ENCODE measurements at places on chromosomes 2 and 18.

DNA sequence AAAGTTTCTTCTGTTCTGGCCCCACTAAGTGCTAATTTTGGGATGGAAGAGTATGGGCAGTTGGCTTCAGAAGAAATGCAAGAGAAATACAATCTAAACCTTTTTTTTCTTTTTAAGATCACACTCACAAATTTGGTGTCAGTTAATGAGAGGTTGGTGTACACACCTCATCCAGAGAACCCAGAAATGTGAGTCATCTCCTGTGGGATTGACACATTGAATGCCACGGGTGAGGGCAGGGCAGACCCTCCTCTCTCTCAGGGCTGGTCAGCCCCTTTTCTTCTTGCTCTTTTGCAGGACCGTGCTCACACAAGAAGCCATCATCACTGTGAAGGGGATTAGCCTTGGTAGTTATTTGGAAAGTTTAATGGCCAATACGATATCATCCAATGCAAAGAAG is 19.2 kb downstream of the PRELID3A start:
- DNase-seq: no peak

DNA sequence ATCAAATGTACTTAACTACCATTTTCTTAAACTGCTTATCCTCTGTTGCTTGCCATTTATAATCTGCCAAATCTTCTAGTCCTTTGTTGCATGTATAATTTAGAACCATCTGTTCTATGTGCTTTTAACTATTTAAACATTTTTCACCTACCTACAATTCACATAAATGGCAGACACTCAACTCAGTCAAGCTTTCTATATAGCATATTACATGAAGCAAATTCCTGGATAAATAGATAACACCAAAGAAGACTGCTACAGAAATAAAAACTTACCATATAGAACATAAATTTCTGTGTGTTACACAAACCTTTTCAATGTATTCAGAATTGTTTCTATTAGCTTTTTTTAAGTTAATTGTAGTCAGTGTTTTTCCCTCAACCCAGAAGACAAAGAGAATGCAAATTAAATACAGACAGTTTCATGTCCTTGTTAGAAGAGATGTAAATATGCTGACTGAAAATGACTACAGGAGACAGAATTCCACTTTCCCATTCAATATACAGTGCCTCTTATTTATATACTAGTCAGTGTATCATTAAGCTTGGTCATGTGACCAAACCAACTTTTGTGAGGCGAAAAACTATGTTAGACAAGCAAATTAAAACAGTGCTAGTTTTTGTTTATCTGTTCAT is 2.6 kb downstream of the BAZ2B start:
- DNase-seq: no peak

GRCh38 chr18:46297621-46298020 is 193.4 kb downstream of the HAUS1 start:
- no peak for DNase-seq

- DNase-seq: peak; percentile 37
Measured at GRCh38 chr2:100610381-100610831, 47.6 kb downstream of the PDCL3 start.

- no peak for DNase-seq
Measured at GRCh38 chr2:54531558-54531957, 75.4 kb downstream of the SPTBN1 start.

DNA sequence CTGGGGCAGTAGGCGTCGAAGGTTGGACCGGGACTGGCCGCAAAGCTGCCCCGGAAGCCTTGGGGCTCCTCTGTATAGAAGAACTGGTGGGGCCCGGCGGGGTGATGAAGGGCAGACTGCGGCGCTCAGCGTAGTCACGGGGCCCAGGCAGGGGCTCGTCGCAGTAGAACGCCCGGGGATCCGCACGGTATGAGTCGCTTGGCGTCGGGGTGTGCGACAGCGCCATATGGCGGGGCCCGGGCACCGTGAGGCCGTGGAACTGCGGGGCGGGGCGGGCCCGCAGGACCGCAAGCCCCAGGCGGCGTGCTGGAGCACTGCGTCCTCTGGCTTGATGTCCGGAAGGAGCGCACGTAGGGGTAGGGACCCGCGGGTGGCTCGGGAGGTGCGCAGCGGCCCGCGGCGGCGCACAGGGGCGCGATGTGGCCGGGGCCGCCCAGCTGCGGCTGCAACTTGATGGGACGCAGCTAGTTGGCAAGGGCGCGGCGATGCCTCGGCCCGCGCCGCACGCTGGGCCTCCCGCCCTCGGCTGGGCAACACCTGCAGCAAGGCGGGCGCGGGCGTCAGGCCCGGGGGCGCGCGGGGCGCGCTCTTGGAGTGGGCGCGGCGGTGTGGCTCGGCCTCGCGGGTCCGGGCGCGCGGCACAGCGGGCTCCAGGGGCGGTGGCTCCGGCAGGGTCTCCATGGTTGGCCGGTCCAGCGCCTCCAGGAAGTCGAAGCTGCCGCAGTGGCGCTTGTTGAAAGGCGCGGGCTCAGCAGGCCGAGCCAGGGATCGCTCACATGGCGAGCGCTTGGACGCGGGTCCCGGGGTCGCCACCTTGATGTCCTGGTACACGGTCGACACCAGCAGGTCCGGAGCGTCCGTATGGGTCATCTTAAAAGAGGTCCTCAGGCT is 251.4 kb downstream of the ANKRD30B start:
- no peak for DNase-seq

GRCh38 chr2:172109256-172109987 is 6.7 kb upstream of the DLX2 start:
- no peak for DNase-seq

GRCh38 chr2:163491850-163492249 is 244.0 kb downstream of the FIGN start:
- DNase-seq: no peak

- no peak for DNase-seq
Measured at GRCh38 chr2:73295751-73296400, 2.5 kb upstream of the EGR4 start.

DNA sequence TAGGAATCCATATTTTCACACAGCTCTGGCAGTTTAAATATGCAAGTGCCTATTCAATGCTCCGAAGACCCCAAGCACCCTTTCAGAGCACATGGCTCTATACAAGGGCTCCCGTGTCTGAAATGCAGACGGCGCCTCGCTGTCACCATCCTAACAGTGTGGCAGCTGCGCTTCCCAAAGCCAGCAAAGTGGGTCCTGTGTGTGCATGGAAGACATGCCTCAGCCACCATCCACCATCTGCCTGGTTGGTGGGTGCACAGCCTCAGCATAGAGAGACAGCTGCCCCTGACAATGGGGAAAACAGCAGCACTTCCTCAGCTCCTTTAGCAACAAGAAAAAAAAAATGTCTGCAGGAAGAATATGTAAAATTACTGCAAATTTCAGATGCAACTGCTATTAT is 218.1 kb downstream of the SP3 start:
- DNase-seq: no peak

GRCh38 chr2:98911376-98912154 is 24.5 kb downstream of the CRACDL start:
- DNase-seq: no peak

GRCh38 chr2:133177196-133177595 is 391.1 kb downstream of the NCKAP5 start:
- no peak for DNase-seq

- DNase-seq: no peak
Measured at GRCh38 chr2:236065314-236066160, 102.6 kb downstream of the GBX2 start.

- DNase-seq: no peak
Measured at GRCh38 chr2:238616681-238617080, 190.0 kb downstream of the ASB1 start.

- DNase-seq: no peak
Measured at GRCh38 chr2:197072533-197072932, 146.0 kb upstream of the PGAP1 start.

DNA sequence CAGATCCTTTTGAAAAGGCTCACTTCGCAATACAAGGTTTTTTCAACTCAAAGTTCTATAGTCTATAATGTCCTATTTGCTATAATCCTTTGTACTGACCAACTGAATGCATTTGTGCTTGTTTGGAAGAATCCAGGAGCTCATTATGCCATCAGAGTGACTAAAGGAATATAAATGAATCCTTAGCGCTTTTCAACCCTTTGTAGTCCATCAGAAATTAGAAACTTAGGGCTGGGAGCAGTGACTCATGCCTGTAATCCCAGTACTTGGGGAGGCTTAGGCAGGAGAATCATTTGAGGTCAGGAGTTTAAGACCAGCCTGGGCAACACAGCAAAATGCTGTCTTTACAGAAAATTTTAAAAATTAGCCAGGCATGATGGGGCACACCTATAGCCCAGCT is 330.2 kb upstream of the CHAC2 start:
- no peak for DNase-seq

GRCh38 chr2:11753886-11754699 is 7.7 kb downstream of the LPIN1 start:
- no peak for DNase-seq

DNA sequence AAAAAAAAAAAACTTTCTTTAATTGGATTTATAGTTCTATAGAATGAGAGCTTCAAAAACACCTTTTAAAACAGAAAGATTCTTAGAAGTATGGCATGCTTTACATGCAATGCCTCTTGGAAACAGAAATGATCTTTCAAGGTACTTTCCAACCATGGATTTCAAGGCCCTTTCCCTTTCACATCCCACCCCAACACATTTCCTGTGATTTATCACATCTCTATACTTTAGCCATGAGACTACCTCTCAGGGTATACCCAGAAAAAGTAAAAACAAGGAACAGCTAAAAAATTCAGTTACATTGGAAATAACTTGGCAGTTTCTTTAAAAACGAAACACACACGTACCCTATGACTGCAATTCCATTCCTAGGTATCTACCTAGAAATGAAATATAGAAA is 15.2 kb downstream of the RNU4ATAC start:
- DNase-seq: no peak

GRCh38 chr2:238635647-238636051 is 208.9 kb downstream of the ASB1 start:
- DNase-seq: no peak

DNA sequence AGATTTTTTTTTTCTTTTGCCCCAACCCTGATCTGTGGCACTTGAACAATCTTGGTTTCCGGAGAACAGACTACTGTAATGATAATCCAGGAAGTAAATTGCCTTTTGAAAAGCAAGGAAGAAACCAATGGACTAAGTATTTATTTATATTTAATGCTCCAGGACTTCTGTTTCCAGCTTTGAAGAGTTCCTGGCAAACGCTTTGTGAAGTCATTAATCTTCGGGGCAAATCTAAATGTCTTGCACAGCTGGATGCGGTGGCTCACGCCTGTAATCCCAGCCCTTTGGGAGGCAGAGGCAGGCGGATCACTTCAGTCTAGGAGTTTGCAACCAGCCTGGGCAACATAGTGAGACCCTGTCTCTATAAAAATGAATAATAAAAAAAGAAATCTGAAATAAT is 135.1 kb upstream of the GATA6 start:
- DNase-seq: no peak

DNA sequence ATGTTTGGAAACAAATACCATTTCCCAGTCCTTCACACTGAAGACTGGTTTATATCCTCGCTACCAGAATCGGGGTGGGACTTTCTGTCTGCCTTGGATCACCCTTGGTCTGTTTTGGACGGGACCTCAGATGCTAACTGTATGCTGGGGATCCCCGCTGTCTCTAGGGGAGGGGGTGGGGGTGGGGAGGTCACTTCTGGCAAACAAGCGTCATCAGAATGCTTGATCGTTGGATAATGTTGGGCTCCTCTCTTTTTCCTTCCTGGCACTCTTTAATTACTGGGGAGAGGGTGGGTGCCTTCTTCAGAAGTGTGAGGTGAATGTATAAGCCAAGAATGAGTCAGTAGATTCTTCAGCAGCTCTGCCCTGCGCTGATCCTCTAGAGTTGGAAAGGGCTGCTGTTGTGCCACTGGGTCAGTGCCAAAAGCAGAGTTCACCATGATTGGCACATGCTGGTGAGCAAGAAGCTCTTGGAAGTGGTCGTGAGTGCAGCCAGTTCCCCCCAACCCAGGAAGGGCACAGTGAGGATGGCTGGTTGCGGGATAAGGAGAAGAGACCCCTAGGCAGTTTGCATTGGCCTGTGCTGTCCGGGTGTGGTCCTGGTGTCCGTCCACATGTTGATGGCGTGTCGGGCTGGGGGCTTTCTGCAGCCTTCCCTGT is 32.2 kb downstream of the DGKD start:
- DNase-seq: no peak

- DNase-seq: no peak
Measured at GRCh38 chr2:48812416-48812815, 56.9 kb upstream of the LHCGR start.

DNA sequence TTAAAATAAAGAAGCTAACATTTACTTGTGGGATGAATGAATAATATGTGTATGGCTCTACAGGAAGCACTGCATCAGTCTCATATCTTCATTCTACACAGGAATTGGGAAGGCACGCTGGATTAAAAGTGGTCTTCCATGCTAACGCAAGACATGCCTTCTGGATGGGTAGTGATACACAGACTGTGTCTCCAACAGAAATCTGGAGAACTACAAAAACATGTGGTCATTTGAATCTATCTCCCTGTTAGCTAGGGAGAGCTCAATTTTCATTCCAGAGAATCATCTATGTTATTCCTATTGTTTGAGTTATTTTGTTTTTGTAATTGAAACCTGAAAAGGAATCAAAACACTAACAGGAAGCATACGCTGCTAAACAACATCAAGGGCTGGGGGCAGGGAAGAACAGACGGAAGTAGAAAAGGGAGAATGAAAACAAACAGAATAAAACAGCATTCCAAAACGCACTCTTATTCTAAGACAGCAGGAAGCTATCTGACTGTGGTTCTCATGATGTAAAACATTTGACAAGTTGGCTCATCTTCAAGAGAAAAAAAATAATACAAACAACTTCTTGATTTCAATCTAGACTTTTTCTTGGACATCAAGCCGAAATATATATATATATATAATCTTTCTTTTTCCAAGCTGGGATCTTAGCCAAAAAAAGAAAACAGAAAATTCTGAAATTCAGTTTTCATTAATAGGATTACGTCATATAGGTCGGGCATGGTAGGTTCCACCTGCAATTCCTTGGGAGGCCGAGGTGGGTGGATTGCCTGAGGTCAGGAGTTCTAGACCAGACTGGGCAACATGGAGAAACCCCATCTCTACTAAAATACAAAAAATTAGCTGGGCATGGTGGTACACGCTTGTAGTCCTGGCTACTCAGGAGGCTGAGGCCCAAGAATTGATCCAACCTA is 31.5 kb upstream of the ASNSD1 start:
- DNase-seq: no peak

- DNase-seq: no peak
Measured at GRCh38 chr2:187991389-187991788, 300.3 kb upstream of the GULP1 start.

- no peak for DNase-seq
Measured at GRCh38 chr2:124264551-124265091, 239.5 kb downstream of the CNTNAP5 start.

- no peak for DNase-seq
Measured at GRCh38 chr2:127313406-127313805, 19.5 kb upstream of the ERCC3 start.

DNA sequence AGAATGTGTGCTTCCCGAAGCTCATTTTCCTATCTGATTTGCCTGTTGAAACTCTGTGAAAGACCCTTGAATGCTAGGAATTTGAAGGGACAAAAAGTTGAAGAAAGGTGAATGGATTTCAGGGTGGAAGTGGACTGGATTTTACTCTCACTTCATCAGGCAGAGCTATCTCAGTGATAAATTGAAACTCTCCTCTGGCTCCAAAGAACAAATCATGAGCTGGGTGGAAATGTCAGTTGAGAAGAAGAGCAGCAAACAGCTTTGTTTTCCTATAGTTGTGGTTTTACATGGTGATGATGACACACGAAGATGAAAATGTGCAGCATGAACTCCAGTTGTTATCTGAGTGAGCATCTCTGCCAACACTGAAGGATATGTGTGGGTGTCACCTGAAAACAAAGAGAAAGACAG is 34.4 kb downstream of the CD28 start:
- no peak for DNase-seq

GRCh38 chr2:109143214-109144187 is 14.5 kb downstream of the SH3RF3 start:
- peak; percentile 16 for DNase-seq

- no peak for DNase-seq
Measured at GRCh38 chr2:144088863-144089262, 431.1 kb downstream of the ZEB2 start.

All from stimulated activated CD8-positive, alpha-beta memory T cell treated with anti-CD3 and anti-CD28 coated beads, Interleukin-15, amount 100 ng/mL, for 24 hours (primary cell).